SHP77 (cell line): ENCODE measurements at places on chromosomes 2 and 18.
A peak's percentile ranks its signal among the peaks of the same experiment; 100 is the strongest.

DNA sequence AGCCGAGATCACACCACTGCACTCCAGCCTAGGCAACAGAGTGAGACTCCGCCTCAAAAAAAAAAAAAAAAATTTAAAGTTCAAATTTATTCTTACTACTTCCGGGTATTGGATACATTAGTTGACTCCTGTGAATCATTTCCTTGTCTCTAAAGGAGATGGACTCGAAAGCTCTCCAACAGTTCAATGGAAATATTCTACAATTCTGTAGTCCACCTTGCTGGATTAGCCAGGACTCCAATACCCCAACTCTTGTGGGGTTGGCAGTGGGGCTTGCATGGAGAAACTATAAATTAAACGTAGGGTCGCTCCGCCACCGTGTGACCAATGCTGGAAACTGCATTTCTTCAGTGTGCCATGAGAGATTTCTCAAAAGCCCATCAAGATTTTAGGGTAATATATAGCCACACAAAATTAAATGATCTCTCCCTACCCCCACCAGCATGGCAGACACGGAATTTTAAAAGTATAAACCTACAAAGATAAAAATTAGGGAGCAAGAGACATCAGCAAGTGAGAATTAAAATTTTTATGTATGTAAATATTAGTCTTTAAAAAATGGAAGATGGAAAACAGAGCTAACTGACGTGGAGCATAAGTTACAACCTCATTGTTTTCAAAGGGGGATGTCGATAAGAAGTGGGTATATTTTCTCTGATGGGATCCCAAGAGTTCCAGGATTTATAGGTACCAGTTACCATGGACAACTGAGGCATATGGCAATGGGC is 27.8 kb upstream of the GAREM2 start:
- DNase-seq = peak; percentile 56

- DNase-seq = no peak
Observed at GRCh38 chr2:1480671-1481076, 67.4 kb downstream of the TPO start.

DNA sequence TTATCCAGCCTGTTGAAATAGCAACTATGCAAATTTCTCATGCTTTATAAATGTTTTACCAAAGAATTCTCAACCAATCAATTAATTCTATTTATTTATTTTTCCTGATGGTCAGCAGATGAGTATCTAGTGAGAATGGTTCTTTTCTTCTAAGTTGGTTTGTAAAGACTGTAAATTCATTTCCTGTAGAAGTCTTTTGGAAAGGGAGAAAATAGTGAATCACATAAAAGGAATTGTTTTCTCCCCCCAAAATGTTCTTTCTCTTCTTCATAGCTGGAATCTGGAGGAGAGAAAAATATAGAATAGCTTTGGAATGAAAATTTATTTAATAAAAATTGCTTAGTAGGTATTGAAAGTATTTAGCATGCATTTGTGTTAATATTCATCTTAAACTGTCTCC is 836.1 kb upstream of the ZEB2 start:
- no peak for DNase-seq

DNA sequence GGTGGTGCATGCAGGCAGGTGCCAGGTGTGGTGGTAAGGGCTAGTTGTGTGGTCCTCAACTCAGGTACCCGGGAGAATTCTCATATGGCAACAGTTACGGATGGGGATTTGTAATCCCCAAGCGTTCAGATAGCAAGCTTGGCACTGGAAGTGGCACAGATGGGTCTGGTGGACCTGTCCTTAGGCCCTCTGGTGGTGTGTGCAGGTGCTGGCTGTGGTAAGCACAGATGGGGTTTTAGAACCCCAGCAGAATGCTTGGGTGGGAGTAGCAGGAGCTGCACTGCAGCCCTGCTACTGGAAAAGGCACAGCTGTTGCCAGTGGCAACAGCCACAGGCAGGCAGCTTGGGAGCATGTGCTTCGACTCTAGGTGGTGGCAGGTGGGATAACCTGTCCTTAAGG is 948.2 kb upstream of the FAM98A start:
- no peak for DNase-seq

DNA sequence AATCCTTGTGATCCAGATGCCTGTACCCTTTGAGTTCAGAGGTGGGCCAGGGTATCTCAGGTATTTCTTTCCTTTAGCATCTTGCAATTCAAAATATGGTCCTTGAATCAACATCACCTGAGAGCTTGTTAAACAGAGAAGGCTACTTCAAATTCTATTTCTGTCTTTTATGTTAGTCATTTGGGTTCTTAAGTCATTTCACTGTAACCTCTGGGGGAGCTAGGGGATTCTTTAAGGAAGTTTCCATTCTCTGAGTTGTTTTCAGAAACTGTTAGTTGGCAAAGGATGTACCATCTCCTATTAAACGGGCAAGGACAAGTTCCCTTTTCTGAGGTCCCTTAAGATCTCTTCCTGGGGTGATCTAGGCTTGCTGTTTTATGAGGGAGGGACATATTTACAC is 16.6 kb downstream of the CFLAR start:
- no peak for DNase-seq

DNA sequence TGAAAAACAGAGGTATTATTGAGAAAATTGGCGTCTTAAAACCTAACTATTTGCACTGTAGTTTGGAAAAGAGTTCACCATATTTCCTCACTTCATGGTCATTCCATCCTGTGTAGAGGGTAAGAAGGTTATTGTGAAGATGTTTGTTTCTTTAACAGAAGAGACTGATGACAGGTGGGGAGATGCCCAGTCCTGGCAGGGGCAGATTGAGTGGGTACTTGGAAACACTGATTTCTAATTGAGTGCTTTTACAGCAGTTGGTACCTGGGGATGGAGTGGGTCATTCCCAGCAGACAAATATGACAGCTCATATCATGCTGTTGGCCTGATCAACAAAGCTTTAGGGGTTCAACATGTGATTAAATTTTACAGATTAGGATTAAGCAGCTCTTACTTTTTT is 67.5 kb downstream of the MYOM1 start:
- no peak for DNase-seq

DNA sequence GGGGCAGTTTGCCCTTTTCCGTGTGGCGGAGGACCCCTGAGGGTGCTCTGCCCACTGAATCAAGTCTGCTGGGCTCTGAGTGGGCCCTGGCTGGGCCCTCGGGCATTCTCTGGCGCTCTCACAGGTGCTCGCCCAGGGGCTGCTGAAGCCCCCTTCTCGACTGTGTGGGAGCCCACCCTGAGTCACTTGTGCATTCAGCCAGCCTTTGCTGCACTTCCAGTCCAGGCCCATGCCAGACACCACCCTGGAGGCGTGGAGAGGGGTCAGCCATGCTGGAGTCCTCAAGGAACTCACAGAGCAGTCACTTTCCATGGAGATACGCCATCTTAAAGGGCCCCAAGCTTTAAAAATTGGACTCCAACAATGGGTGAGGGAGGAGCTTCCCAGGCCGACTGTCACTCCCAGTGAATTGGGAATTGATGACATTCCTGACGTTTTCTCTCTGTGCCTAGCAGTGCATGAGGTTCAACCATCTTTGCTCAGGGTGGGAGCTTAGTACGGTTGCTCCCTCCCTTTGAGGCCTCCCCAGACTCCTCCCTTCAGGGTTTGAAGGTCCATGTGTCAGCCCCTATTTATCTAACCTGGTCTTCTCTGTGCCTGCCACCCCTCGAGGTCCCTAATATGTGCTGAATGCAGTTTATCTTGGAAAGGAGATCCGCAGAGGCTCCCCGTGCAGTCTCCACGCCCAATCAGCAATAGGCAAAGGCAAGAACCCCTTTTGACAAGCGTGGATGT is 71.8 kb upstream of the HS6ST1 start:
- no peak for DNase-seq

- no peak for DNase-seq
Observed at GRCh38 chr2:65071499-65072180, 15.4 kb downstream of the CEP68 start.

DNA sequence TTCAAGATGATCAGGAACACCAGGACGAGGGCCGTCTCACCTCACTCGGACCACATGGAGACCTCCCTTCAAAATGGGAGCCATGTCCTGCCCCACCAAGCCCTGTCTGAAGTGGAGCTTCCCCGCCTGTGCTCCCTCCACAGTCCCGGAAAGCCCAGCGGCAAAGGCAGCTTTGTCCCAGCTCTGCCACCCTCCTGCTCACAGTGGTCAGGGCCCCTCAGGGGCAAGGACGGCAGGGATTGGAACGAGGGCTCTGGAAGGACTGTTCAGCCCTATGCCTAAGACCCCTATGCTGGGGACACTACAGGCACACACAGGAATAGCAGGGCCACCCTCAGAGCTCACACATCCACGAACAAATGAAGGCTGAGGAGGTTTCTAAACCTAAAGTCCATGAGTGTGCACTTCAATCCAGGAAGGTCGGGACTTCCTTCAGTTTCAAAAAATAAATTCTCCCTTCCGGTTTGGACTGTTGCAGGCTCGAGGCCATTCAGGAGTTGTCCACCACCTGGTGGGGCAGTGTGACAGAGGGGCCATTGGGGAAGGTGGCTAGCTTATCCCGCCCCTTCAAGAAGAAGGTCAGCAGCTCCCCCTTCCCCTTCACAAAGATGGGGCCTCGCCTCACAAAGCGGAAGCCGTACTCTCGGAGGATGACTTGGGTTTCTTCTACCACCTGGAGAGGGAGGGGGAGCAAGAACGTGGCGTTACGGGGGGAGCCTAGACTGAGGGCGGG is 26.4 kb downstream of the CENPO start:
- DNase-seq = no peak
